ENCODE measurements at places on chromosomes 11 and 22. TPM values are rescaled to one million over a fixed set of nuclear protein-coding genes. Genes with fewer than 3 reads are reported as not detected.

- no peak for DNase-seq
These were observed 788 bp downstream of the DRD4 start for GRCh38 chr11:637593-638521.

CDCA5 gene
- total RNA-seq = 124 TPM

DNA sequence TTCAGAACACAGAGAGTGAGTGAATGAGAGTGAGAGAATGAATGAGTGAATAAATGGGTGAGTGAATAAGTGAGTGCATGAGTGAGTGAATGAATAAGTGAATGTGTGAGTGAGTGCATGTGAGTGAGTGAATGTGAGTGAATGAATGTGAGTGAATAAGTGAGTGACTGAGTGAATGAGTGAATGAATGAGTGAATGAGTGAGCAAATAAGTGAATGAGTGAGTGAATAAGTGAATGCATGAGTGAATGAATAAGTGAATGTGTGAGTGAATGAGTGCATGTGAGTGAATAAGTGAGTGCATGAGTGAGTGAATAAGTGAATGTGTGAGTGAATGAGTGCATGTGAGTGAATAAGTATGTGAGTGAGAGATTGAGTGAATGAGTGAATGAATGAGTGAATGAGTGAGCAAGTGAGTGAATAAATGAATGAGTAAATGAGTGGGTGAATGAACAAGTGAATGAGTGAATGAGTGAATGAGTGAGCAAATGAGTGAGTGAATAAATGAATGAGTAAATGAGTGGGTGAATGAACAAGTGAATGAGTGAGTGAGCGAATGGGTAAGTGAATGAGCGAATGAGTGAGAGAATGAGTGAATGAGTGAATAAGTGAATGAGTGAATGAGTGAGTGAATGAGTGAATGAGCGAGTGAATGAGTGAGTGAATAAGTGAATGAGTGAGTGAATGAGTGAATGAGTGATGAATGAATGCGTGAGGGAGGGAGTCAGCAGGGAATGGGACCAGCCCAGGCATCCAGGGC lies 21.3 kb upstream of the MUC5B start:
- DNase-seq = no peak

OR52I2 gene
- total RNA-seq = not detected

DNA sequence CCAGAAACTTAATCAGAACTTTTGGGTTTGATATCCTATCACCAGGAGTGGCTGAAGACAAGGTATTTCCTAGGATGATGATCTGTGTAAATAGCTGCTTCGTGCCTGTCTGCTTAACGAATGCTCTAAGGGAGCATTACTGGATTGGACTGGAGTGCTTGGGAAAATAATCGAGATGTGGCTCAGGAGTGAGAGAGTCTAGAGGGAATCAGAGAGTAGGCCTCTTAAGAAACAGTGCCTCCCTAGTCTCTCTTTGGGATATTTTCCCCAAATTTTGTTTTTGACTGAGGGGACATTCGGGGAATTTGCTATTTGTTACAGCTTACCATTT lies 2.5 kb downstream of the MAML2 start:
- DNase-seq = no peak

GRCh38 chr11:35146711-35147110 lies 7.7 kb downstream of the CD44 start:
- DNase-seq = no peak

DNA sequence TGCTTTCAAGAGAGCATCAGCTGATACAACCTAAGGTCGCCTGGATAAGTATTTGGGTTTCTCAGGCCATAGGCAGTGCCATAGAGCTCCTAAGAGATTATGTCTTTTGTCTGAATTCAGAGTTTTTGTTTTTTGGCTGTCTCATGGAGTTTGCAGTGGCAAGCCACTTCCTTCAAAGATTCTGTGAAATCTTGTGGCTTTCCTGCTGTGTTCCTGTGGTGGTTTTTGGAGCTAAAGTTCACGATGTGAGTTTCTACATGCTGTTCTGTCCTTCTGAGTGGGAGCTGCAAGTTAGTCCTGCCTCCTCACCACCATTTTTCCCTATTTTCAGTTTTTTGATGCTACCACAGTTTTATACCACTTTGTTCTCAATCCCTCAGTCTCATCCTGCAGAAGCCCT lies 111.4 kb downstream of the COMMD9 start:
- no peak for DNase-seq

DNA sequence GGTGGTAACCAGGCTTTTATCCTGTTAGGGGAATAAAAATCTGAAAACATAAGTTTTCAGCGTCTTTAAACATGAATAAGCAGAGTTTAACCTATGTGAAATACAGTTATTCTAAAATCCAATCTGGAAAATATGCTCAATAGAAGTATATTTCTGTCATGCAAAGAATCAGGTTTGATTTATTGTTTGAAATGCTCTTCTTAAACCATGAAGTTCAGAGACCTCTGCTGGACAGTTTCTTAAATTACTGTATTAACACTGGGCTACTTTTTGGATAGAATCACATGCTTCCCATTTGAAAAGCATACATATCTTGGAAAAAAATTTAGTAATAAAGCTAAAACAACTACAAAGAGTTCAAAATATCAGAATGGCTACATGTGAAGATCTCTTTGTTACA lies 25.4 kb downstream of the APIP start:
- DNase-seq = peak; percentile 14

- no peak for DNase-seq
These were observed 147.1 kb downstream of the CADM1 start for GRCh38 chr11:115357066-115357465.

OR8A1 gene
- total RNA-seq = not detected

TRIM48 gene
- not detected for total RNA-seq

GRCh38 chr11:77320351-77320750 lies 18.9 kb upstream of the GDPD4 start:
- no peak for DNase-seq

HYLS1 gene
- 15.4 TPM for total RNA-seq

DNA sequence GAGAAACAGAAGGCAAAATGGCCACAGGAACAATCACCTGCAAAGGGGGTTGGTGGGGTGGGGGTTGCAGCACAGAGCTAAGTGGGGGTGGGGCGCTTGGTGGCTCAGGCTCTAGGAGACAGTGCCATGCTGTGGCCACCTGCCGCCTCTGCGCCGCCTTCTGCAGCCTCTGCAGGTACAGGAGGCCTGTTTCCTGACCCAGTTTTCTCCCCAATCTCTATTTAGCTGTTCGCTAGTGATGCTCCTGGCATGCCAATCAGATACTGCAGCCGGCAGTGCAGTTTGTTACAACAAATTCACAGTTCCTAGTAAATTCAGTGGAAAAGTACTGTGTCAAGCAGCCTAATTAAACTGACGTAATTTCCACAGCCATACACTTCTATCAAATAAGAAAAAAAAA lies 106.4 kb downstream of the SERGEF start:
- DNase-seq = no peak

OR10AG1 gene
- not detected for total RNA-seq

- DNase-seq = no peak
These were observed 50.5 kb upstream of the SHANK2 start for GRCh38 chr11:71302911-71303310.

- DNase-seq = peak; percentile 33
These were observed 1420.7 kb downstream of the TBC1D22A start for GRCh38 chr22:48182846-48183805.

NAT10 gene
- total RNA-seq = 27.5 TPM

CHST1 gene
- total RNA-seq = not detected
